ENCODE measurements at places on chromosomes 11 and 22.

DNA sequence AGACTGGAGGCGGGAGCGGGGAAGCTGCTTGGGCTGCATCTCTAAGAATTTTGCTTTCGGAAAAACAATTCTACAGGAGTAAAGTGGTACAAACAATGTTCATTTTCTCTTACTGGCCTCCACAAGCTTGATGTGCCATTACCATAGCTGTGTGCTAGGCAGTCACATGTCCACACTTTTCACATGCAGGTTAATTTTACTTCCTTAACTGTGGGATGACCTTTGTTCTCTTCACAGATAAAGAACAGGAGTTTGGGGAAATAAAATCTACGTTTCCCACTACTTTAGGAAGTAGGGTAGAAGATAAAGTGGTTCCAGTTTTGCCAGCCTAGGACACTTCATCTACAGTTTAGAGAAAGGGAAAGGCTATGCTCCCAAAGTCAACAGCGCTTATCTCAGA lies 327.2 kb upstream of the NARS2 start:
- DNase-seq, result no peak

- DNase-seq, result no peak
These were observed 23.8 kb downstream of the POU2AF2 start for GRCh38 chr11:111269146-111269868.

GRCh38 chr11:46006418-46007070 lies 84.1 kb downstream of the LARGE2 start:
- peak; percentile 71 for DNase-seq

GRCh38 chr11:47854667-47855066 lies 6.5 kb upstream of the NUP160 start:
- DNase-seq, result no peak

GRCh38 chr22:48021991-48022401 lies 1259.5 kb downstream of the TBC1D22A start:
- DNase-seq, result no peak

DNA sequence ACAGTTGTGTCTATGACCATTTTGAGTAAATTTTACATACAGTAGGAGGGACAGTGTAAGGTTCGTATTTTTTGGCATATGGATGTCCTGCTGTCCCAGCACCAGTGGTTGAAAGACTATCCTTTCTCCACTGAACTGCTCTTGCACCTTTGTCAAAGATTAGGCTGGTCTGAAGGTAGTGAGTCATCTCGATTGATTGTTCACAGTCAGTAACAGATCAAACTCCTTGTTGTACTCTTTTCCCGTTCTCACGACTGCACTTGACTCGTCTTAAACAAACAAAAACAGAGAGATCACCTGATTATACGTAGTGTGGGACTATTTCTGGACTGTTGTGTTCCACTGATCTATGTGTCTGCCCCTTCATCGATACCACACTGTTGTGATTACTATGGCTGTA lies 77.1 kb downstream of the DGCR2 start:
- DNase-seq, result no peak

GRCh38 chr11:64517992-64518391 lies 73.0 kb upstream of the SLC22A12 start:
- DNase-seq, result no peak

GRCh38 chr11:133306019-133306418 lies 226.3 kb downstream of the OPCML start:
- no peak for DNase-seq

DNA sequence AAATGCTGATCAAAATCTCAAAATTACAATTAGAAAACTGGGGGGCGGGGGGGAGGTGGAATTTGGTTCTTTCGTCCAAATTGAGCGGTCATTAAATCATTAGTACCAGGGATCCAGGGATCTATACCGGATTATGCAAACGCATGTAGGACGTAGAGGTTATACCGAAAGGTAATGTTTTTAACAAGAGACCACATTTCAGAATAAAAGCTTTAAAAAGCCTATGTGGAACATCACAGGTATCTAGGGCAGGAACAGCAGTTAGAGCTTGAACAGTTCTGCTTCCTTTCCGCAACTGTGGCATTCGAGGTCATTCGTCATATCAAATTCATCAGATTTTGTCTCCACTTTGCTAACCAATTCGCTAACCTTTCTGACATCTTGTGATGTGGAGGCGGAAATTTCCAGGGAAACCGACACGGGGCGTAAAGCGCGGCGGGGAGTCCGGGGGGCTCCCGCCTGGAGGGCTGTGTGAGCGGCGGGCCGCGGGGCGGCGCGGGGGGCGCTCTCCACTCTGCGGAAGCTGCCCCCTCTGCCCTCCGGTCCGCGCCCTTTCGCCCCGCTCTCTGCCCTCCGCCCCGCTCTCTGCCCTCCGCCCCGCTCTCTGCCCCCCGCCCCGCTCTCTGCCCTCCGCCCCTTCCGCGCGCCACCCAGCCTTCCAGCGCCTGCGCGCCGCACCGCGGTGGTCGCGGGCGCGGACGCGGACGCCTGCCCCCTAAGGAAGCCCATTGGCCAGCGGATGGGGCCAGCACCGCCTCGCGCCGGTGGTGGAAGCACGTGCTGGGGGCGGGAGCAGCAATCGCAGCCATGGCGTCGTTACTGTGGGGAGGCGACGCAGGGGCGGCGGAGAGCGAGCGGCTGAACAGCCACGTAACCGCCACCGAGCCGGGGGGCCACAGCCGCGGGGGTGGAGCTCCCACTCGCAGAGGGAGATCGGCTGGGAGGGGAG lies at the start of gene DDX25:
Gene DDX25, plus strand, starts transcription at position 798 of the 949 bp plus-strand sequence. Its CDS starts 10 bp downstream, at position 808.
- peak; percentile 26 for DNase-seq

- peak; percentile 3 for DNase-seq
These were observed 8.5 kb upstream of the CCDC89 start for GRCh38 chr11:85694385-85694980.

GRCh38 chr11:38582756-38583155 lies 1984.7 kb upstream of the RAG2 start:
- DNase-seq, result no peak

- no peak for DNase-seq
These were observed 66.7 kb downstream of the PACS1 start for GRCh38 chr11:66136752-66137123.

DNA sequence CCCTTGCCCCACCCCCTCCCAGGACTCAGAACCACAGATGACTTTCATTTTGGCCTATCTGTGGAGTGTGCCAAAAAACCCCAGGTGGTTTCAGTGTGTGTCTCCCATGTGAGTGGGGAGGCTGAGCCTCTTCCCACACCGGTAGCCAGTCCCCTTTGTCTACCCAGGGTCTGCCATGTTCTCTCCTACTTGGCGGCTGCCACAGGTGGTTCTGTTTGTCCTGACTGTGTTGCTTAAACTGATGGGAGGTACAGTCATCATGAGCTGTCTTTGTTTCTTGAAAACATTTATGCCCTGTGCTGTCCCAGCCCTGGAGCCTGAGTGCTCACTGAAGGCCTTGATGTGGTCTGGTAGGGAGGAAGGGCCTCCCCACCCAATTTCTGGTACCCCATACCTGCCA lies 39.7 kb upstream of the SUSD2 start:
- DNase-seq, result no peak

- DNase-seq, result no peak
These were observed 8.5 kb upstream of the TMPRSS4 start for GRCh38 chr11:118068206-118068944.

GRCh38 chr11:10319702-10320558 lies 15.1 kb downstream of the ADM start:
- no peak for DNase-seq

- no peak for DNase-seq
These were observed 33.9 kb downstream of the TSPAN4 start for GRCh38 chr11:876545-876944.

GRCh38 chr11:6604081-6604626 lies 580 bp downstream of the ILK start:
- no peak for DNase-seq

GRCh38 chr11:123181075-123181474 lies 14.0 kb downstream of the CLMP start:
- no peak for DNase-seq

DNA sequence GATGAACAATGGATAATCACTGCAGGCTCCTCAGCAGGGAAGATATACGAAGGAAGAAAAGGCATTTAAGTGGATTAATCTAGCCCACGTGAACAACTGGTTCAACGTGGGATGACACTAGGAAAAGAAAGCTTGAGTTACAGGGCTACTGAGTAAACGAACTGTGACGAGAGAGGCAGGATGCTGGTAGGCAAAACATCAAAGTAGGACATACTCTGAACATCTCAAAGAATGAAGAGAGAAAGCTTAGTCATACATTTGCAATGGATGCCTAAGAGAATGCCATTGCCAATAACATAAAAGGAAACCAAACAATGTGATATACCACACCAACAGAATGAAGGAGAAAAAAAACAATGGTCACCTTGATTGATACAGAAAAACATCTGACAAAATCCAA lies 12.9 kb downstream of the USP28 start:
- no peak for DNase-seq
